ENCODE measurements at places on chromosomes 1 and 21. TPM values are rescaled to one million over a fixed set of nuclear protein-coding genes. Genes with fewer than 3 reads are reported as not detected.
A peak's percentile ranks its signal among the peaks of the same experiment; 100 is the strongest.

Gene LPGAT1
- total RNA-seq = 29.7 TPM

Gene C1orf116
- 1.7 TPM for total RNA-seq

DNA sequence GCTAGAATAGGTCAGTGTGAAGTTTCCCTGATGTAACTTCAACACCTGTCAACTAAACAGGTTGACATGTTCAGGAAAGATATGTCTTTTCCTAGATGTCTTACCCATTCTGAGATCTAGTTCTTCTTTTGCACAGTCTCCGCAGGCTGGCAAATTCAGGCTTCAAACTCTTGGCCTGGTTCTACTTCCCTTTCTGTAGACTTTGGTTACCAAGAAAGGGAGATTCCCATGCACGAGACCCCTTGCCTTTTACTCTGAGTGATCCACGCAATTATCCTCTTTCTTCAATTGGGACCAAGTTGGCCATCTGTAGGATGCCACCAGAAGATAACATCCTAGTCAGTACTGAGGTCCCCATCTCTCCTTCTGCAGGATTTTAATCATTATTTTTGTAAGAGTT is 2.0 kb downstream of the CFAP45 start:
- DNase-seq = no peak

DNA sequence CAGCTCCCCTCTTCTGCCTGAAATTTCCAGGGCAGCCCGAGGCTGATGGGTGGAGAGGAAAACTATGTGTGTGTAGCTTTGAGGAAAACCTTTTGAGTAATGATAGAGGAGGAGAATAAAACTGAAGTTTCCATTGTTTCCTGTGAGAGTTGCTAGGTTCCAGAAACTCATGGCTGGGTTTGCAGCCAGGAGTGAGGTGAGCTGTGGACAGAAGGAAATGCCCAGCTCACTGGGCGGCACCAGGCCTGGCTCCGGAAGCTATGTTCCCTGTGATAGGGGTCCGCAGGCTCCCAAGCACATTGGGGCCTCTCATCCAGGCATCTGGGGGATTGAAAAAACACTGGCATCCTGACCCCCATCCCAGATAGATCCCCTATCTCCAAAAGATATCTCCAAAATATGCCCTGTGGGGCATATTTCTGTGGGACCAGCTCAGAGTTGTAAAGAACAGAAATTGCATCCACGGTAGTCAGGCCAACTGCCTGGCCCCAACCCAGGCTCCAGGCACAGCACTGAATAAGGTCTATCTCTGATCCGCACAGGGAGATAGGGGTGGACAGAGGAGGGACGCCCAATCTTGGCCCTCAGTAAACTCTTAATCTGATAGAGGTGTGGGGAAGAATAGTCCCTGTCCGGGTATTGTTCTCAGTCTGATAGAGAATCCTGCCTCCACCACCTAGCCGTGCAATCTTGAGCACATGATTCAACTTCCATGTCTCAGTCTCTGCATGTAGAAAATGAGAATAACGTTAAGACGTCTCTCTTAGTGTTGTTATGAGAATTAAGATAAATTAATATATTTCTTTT is 1.8 kb upstream of the HSPG2 start:
- no peak for DNase-seq

DNA sequence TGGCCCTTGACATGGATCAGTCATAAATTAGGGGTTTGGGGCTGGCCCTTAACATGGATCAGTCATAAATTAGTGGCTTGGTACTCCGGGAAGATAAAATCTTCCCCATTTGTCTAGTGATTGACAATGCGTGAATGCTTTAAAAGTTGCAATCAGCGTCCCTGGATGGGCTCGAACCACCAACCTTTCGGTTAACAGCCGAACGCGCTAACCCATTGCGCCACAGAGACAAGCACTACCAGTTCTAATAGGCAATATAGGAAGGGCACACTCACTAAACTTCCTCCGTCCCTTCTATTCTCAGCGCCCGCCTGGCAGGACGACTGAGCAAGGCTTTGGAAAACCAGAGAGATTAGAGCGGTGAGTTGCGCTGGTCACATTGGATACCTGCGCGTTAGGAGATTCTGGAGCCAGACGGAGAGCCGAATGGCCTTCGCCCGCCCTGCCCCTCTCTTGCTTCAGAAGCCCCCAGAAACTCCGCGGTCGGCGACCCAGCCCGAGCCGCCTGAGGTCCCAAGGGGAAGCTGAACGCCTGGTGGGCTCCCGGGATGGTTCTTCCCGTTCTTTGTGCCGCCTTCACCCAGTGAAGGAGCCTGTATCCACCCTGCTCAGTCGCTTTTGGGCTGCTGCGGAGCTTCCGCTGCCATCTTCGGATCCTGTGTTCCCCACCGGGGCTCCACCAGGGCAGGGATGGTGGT is 235.9 kb downstream of the FAM72C start:
- DNase-seq = peak; percentile 90

DNA sequence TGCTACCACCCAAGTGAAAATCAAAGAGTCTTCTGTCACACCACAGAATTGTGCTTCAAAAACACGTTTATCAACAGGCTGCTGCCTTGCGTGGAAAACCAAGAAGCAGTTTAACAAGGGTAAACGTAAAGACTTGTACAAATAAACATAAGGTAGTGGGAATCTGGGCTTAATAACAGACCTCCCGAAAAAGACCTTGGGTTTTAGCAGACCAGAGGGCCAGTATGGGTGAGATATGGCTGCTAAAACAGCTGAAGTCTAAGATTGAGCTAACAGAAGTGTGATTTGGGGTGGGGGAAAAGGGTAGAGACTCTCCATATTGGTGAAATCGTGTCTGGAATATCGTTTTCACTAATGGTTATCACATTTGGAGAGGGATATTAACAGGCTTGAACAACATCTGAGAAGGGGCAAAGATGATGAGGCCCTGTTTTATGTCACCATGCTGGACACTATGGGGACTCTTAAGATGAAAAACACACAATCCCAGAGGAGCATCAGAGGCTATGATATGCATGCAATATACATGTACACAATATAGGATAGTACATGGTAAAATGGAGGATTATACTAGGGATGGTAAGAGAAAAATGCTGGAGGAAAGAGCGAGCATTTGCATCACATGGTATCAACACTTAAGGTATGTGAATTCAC is 1.4 kb downstream of the MOV10 start:
- no peak for DNase-seq

DNA sequence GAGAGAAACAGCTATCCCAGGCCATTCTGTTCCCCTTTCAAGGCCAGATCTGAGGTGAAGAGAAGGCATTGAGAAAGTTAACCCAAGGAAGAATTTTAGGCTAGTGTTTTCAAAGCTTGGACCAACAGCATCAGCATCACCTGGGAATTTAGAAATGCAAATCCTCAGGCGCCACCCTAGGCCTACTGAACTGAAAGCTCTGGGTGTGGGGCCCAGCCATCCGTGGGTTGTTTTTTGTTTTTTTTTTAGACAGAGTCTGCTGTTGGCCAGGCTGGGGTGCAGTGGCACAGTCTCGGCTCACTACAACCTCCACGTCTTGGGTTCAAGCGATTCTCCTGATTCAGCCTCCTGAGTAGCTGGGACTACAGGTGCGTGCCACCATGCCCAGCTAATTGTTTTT is 98.6 kb downstream of the RNF220 start:
- no peak for DNase-seq

DNA sequence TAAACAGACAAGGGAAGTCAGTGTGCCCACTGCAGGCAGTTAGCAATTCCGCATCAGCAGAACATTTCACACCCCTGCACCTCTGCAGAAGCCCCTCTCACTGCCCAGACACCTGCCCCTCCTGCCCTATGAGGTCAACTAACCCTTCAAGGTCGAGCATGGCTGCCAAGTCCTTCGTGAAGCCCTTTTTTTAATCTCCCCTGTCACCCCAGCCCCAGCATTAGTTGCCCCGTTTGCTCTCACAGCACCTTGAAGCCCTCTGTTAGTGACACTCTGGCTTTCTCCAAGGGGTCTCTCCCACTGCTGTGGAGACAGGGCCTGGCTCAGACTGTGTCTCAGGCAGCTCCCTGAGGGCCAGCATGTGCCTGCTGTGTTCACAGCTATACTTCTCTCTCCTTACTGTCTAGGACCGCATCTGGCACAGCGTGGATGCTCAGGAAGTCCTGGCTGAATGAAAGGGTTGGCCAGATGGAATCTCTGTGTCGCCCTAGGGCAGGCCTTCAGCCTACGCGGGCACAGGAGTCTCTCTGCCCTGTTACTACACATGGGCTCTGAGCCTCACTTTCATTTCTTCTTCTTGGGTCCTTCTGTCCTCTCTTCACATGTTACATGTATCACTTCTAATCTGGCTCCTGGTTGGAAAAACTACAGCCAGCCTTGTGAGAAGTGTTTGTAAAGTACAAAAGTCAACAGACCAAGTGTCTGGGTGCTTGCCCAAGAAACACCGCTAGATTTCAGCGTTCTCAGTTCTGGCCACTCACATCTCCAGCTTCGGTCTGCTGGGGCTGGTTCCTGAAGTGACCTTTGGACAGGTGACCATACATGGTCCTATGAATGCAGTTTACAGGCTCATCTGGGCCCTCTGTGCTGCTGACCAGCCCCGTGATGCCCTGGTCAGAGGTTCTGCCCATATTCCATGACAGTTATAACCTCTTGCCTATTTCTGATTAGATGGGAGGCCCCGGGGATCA is 19.7 kb downstream of the SLC2A1 start:
- no peak for DNase-seq

DNA sequence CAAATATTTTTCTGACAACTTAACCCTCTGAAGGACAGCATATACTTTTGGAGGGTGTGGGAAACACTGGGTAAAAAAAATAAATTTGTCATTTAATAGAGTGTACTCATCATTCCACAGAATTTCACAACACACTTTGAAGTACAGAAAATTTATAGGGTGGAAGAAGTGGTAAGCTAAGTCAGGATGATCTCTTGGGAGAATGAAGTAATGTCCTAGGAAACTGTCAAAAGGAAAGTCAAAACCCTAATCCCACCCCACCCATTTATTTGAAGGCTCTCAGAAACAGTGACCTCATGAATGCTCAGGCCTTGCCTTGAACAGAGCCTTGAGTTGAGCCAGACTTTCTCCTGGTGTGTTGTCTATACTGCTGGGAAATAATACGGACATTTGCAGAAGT is 7.3 kb upstream of the UAP1 start:
- DNase-seq = no peak

All from Caki2 (cell line).